ENCODE measurements at places on chromosomes 16 and 17.

- DNase-seq: peak; percentile 30
Measured at GRCh38 chr16:27740496-27741201, 190.7 kb downstream of the KATNIP start.

DNA sequence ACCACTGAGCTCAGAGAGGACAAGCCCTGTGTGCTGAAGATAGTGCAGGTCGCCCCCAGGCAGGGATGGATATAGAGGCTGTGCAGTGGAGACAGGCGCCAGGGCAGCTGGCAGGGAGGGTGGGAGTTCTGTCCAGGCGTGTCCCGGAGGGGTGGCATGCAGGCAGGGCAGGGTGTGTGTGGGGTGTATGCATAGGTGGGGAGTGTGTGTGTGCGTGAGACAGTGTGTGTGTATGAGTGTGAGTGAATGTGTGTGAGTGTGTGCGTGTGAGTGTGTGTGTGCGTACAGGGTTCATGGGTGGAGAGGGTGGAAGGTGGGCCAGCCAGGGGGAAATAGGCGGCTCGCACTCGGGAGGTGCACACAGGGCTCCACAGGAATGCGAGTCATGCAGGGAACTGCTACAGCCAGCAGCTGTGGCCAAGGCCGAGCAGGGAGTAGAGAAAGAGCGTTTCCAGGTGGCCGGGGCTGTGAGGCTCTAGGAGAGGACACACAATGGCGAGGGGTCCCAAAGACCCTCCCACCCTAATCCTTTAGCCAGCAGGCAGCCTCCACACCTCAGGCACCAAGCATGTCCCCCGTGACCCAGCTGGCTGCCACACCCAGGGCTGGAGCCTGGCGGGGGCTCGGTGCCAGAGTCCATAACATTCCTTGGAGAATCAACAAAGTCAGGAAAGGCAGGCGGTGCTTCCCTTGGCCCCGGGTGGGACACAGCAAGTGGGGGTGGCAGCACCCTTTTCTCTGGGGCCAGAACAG lies 4.6 kb downstream of the PLCD3 start:
- peak; percentile 38 for DNase-seq

- DNase-seq: no peak
Measured at GRCh38 chr17:57253362-57254065, 2.8 kb upstream of the MSI2 start.

GRCh38 chr16:57570301-57571070 lies 28.0 kb downstream of the ADGRG5 start:
- DNase-seq: no peak

- no peak for DNase-seq
Measured at GRCh38 chr16:22678311-22678710, 135.7 kb upstream of the HS3ST2 start.

DNA sequence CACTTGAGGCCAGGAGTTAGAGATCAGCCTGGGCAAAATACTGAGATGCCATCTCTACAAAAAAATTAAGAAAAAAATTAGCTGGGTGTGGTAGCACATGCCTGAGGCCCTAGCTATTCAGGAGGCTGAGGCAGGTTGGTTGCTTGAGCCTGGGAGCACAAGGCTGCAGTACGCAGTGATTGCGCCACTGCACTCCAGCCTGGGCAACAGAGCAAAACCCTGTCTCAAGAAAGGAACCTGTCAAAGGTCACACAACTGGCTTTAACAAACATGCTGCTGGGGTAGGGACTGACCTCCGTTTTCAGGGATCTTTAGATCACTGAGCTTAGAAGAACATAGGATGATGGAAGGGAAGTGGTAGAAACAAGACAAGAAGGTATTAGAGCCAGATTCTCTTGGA lies 95.0 kb downstream of the IRX3 start:
- DNase-seq: no peak

- DNase-seq: peak; percentile 24
Measured at GRCh38 chr16:88743693-88744576, 37.6 kb downstream of the CTU2 start.

- no peak for DNase-seq
Measured at GRCh38 chr16:89863741-89864526, 9.5 kb upstream of the TCF25 start.

DNA sequence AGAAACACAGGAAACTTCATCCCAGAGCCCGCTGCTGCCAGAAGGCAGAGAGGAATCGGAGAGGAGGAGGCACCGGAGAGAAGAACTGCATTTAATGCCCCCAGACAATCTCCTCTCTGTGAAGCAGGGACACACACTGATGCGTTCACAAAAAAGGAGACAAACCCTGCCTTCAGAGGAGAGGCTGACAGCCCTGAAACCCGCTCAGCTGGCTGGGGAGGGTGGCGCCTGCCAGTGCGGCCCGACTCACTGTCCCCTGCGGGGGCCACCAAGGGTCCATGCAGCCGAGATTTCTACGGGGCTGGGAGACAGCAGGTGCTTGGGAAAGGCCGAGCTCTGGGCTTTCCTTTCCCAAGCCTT lies 21.9 kb upstream of the CACNG1 start:
- no peak for DNase-seq

DNA sequence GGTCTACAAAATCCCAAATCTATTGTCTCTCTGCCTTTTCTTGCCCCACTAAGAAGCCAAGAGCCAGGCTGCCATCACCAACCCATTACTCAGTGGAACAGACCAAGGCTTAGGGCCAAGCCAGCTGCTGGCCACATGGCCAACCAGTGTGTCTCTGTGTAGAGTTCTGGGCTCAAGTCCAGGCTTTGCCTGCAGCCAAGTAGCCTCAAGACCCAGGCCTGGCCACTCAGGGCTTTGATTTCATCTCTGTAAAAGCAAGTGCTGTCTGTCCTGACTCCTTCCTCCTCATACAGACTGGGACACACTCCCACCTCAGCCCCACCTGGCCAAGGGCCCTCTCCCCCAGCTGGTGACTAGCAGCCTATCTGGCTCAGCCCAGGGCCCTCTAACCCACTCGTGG lies 14.6 kb downstream of the SREBF1 start:
- no peak for DNase-seq

DNA sequence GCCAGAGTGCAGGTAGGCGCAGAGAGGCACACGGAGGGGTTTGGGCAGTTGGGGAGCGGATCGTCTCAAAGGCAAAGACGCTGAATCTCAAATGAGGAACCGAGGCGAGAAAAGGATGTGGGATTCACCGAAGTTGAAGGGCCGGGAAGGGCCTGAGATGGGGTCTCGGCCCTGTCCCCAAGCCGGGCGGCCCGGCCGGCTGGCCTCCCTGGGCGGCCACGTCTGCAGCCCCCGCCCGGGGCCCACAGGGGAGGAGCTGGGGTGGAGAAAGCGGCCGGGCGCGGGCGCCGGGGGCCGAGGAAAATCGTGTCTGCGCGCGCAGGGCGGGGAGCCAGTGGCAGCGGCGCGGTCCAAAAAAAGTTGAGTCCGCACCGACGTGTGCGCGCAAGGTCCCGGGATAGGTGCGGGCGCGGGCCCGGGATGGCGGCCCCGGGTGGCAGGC lies 458 bp downstream of the SLC12A4 start:
- no peak for DNase-seq

GRCh38 chr17:56679115-56679776 lies 85.7 kb downstream of the NOG start:
- no peak for DNase-seq

DNA sequence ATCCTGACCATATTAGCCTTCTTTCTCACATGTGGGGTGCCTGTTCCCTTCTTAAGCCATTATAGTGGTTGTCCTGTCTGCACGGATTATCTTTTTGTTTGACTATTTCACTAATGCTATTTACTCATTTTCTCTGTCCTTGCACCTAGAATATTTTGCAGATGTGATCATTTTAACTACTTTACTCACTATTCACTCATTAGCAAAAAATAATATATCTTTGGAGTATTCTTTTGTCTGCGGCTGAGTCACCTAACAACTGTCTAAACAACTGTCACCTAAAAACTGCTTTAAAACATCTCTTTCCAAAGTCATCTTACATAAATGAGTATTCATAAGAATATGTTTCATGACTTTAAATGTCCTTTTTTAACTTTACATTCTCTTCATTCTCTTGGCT lies 87.4 kb downstream of the KCNJ2 start:
- DNase-seq: no peak

DNA sequence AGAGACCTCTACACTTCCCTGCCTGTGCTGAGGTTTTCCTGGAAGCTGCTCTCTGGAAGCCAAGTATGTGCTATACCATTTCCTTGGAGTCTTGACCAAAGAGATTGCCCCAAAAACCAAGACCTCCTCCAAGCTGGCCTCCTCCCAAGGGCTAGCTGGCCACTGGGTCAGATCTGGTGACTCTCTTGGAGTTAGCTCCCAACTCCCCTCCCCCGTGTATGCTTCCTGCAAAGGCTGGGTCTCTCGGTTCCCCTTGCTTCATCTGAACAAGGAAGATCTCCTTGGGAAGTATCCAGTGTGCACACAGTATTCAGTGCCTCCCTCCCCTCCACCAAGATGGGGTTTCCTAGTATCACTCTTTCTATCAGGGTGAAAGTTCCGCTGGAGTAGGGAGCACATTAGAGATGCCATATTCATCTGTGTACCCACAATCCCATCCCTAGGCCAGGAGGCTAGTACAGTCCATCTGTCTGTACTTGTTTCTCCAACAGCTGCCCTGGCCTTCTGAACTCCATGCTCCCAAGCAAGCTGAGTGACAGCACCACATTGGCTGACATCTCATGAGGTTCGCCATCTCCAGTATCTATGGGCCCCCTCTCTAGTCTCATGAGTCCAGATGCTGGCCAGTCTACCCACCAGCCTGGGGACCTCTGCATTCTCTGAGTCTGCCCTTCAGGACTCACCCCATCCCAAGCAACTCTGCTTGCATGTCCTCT lies 3.2 kb downstream of the GAS7 start:
- DNase-seq: no peak

DNA sequence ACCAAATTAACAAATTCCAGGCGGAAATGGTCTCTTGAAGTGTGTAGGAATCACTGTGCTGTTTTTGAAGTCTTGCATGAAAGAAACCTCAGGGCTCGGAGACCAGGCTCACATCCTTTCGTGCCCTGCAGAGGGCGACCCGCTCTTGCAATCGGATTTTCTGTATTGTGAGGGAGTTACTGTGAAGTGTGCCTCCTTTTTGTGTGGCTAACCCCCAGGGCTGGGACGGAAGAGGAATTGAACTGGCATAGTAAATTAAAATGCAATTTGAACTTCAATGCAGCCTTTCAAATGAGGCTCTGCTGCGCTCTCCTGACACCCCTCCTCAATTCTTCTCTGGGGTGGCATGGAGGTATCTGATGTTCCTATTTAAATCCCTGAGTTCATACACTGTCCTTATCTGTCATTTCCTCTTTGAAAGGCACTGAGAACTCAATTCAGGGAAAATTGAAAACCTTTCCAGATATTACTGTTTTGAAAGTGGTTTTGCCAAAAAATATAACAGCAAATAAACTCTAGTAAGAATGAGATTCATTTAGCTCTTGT lies 51.5 kb upstream of the MGAT5B start:
- DNase-seq: no peak

DNA sequence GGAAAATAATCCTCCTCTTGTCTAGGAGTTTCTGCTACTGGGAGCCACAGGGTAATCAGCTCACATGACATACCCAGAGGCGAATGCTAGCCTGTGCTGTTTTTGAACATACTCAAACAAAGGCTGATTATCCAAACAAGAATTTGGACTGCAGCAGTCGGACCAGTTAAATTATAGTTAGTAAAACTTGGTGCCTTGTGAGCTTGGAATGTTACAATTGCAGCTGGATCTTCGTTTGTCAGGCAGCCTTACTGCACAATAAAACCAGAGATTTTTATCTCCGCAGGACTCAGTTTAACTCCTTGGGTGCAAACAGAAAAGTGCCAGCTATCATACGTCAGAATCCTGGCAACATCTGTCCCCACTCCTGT lies 163.8 kb upstream of the TBX2 start:
- DNase-seq: peak; percentile 43

DNA sequence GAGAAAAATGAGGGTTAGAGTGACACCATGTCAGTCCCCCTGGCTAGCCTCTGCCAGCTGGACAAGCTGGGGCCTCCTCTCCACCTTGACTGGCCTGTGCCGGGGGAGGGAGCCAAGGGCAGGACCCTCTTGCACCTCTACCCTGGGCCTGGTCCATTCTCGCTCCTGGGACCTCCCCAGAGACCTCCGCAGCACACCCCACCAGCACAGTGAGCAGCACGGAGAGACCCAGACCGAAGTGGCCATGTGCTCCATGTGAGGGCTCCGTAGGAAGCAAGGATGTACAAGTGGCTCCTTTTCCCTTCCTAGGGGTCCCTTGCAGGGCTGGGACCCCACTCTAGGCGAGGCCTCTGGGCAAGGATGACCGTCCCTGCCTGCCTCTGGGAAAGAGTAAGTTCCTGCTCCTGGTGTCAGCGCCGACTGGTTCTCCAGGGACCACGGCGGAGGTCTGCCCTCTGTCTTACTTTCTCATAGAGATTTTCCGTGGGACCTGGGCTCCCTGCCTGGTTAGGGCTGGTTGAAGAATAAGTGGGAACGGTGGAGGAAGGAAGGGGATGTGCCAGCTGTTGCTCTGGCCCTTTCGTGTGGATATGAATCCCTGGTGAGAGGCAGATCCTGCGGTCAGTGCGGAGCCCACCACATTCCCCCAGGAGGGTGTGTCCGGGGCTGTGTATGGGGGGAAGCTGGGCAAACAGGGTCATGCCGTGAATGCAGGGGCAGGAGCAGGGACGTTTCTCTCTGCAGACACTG lies 124.2 kb downstream of the METRNL start:
- no peak for DNase-seq
